MCF 10A (cell line): ENCODE measurements at places on chromosomes 5 and 9. TPM values are rescaled to one million over a fixed set of nuclear protein-coding genes. Genes with fewer than 3 reads are reported as not detected.

- DNase-seq: no peak
- no peak overlapping the region for H3K4me3 ChIP-seq
- peaks cover 2% of the 10 kb centered on the region for H3K27me3 ChIP-seq
- no peaks in the 10 kb centered on the region for H3K36me3 ChIP-seq
- no peaks in the 10 kb centered on the region for H3K4me1 ChIP-seq
These were observed 123.1 kb downstream of the DMRT2 start for GRCh38 chr9:1173211-1173610.

- no peak for DNase-seq
- H3K4me3 ChIP-seq: no peak overlapping the region
- H3K4me1 ChIP-seq: no peaks in the 10 kb centered on the region
- no peaks in the 10 kb centered on the region for H3K36me3 ChIP-seq
- no peaks in the 10 kb centered on the region for H3K27me3 ChIP-seq
These were observed 15.6 kb downstream of the PITX1 start for GRCh38 chr5:135018457-135018856.

DNA sequence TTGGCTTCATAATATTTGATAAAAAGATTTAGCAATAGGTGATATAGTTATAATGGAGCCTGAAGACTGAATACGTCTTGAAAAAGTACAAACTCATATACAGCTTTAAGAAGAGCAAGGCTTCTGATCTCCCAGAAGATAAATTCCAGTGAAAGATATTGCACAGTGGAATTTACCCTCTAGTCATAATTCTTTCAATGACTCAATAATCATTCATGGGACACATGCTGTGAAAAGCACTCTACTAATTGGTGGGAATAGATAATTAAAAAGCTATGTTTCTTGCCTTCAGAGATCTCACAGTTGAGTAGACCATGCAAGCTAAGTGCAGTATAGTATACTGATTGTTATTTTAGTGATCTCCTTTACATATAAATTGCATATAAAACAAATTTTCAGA is 538.6 kb upstream of the CYLC2 start:
- no peak overlapping the region for H3K27ac ChIP-seq
- H3K27me3 ChIP-seq: peaks cover 76% of the 10 kb centered on the region
- H3K36me3 ChIP-seq: no peaks in the 10 kb centered on the region
- H3K4me3 ChIP-seq: no peak overlapping the region
- no peak for DNase-seq
- no peaks in the 10 kb centered on the region for H3K4me1 ChIP-seq

- H3K27me3 ChIP-seq: no peaks in the 10 kb centered on the region
- no peaks in the 10 kb centered on the region for H3K36me3 ChIP-seq
- DNase-seq: peak; percentile 85
- peaks cover 26% of the 10 kb centered on the region for H3K4me1 ChIP-seq
These were observed 29.6 kb upstream of the TAF1L start for GRCh38 chr9:32665101-32665500.

GRCh38 chr9:95770653-95771131 is 104.8 kb upstream of the ERCC6L2 start:
- no peak overlapping the region for H3K27ac ChIP-seq
- no peak overlapping the region for H3K4me3 ChIP-seq
- H3K4me1 ChIP-seq: peaks cover 5% of the 10 kb centered on the region
- no peak for DNase-seq
- H3K36me3 ChIP-seq: no peaks in the 10 kb centered on the region
- H3K27me3 ChIP-seq: no peaks in the 10 kb centered on the region

- DNase-seq: no peak
- H3K36me3 ChIP-seq: no peaks in the 10 kb centered on the region
- H3K27ac ChIP-seq: no peak overlapping the region
These were observed 269.0 kb downstream of the GADD45G start for GRCh38 chr9:89873801-89874200.

DNA sequence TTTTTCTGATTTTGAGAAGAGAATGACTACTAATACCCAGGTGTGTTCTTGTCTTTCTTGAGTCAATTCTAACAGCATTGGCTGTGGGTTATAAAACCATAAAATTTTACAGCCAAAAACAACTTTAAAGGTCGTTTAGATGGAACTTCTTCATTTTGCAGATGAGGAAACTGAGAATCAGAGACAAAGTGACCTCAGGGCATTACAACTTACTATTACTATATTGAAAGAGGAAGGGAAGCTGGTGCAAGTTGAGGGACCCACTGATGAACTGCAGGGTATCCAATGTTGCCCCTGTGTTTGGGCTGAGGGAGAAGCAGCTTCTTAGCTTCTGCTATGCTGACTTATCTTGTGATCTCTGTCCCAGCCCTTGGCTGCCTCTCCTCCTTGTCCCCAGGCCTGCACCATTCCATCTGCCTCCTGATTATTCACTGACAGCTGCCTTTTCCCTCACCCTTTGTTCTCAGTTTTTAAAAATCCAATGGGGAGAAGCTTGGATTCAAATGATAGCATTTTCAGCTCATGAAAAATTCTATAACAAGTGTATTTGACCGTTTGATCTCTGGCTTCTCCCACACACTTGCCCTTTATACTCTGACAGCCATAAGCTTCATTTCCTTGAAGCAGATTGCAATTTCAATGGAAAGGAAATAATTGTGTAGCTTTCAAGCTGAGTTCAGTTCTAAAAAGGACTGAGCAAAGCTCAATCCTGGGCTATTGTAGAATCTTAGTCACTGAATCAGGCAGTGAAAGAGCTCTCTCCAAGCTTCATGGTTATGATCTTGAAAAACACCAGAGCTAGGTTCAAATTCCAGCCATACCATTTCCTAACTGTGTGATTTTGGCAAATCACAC is 68.5 kb downstream of the TMC1 start:
- no peak overlapping the region for H3K4me3 ChIP-seq
- H3K36me3 ChIP-seq: peaks cover 5% of the 10 kb centered on the region
- DNase-seq: no peak
- H3K27ac ChIP-seq: no peak overlapping the region

DNA sequence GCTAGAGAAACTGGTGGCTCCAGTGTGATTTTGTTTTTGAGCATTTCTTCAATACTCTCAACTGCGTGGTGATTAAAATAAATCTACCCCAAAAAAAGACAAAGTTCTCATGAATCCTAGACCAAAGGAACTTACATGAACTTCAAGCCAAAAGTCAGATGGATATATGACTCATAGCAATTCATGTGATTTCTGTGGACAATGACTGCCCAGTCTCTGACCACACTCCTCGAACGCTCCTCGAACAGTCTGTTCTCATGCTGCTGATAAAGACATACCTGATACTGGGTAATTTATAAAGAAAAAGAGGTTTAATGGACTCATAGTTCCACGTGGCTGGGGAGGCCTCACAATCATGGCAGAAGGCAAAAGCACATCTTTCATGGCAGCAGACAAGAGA is 46.4 kb upstream of the CEP78 start:
- no peaks in the 10 kb centered on the region for H3K4me1 ChIP-seq
- no peak overlapping the region for H3K27ac ChIP-seq
- H3K36me3 ChIP-seq: no peaks in the 10 kb centered on the region
- H3K4me3 ChIP-seq: no peak overlapping the region
- DNase-seq: no peak

DNA sequence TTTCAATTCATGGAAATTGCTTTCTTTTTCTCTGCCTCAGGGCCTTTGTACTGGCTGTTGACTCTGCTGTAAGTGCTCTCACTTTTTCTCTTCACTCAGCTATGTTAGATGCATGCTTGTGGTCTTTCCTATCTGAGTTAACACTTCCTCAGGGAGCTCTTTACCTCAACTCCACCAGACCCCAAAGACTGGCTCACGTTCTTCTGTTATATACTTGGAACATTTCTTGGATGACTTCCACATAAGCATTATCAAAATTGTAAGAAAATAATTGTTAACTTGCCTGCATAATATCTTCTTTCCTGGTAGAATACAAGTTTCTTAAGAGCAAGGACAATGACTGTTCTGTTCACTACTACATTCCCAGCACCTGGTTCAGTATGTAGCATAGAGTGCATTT is 455.9 kb downstream of the EBF1 start:
- H3K27me3 ChIP-seq: no peaks in the 10 kb centered on the region
- H3K36me3 ChIP-seq: no peaks in the 10 kb centered on the region
- H3K4me1 ChIP-seq: peaks cover 12% of the 10 kb centered on the region
- no peak overlapping the region for H3K27ac ChIP-seq

DNA sequence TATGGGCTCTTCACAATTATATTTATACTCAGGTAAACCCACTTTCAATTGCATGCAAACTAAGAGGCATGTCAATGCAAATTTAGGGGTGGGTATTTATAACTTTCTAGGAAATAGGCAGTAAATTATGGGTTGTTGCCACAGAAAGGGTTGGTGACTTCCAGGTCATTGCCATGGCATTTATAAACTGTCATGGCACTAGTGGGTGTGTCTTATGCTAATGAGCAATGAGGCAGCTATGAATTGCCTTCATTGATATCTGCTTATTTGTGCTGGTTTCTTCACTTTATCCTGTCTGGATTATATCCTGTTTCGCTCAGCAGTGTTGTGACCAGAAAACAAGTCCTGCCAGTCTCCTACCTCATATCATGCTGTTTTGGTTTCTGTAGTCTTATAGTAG is 597.3 kb upstream of the DAB2 start:
- H3K27me3 ChIP-seq: no peaks in the 10 kb centered on the region
- no peak overlapping the region for H3K4me3 ChIP-seq
- peaks cover 7% of the 10 kb centered on the region for H3K4me1 ChIP-seq

- peaks cover 6% of the 10 kb centered on the region for H3K36me3 ChIP-seq
- H3K27ac ChIP-seq: no peak overlapping the region
- peaks cover 22% of the 10 kb centered on the region for H3K4me1 ChIP-seq
These were observed 16.2 kb downstream of the OR2V2 start for GRCh38 chr5:181163487-181164075.

GRCh38 chr9:2967766-2968165 is 123.9 kb upstream of the PUM3 start:
- no peaks in the 10 kb centered on the region for H3K4me1 ChIP-seq
- no peak for DNase-seq
- no peak overlapping the region for H3K27ac ChIP-seq
- H3K27me3 ChIP-seq: no peaks in the 10 kb centered on the region
- no peaks in the 10 kb centered on the region for H3K36me3 ChIP-seq

DNA sequence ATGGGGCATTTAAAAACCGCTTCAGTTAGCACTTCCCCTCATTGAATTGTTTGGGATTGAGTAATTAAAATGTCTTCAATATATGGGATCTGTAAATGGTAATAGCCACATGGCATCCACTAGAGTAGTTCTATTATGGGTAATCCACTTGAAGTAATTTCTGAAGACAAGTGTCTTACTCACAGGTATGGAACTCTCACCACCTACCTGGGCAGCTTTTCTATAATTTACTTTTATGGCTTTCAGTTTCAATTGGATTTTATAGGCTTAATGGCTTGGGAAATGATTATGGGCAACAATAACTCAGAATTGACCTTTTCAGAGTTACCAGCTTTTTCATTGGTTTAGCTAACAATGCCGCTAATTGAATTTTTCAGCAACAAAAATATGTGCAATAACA is 597.9 kb downstream of the PTPRD start:
- no peak for DNase-seq
- no peaks in the 10 kb centered on the region for H3K4me1 ChIP-seq
- peaks cover 54% of the 10 kb centered on the region for H3K27me3 ChIP-seq
- no peaks in the 10 kb centered on the region for H3K36me3 ChIP-seq
- H3K27ac ChIP-seq: no peak overlapping the region
- H3K4me3 ChIP-seq: no peak overlapping the region

DNA sequence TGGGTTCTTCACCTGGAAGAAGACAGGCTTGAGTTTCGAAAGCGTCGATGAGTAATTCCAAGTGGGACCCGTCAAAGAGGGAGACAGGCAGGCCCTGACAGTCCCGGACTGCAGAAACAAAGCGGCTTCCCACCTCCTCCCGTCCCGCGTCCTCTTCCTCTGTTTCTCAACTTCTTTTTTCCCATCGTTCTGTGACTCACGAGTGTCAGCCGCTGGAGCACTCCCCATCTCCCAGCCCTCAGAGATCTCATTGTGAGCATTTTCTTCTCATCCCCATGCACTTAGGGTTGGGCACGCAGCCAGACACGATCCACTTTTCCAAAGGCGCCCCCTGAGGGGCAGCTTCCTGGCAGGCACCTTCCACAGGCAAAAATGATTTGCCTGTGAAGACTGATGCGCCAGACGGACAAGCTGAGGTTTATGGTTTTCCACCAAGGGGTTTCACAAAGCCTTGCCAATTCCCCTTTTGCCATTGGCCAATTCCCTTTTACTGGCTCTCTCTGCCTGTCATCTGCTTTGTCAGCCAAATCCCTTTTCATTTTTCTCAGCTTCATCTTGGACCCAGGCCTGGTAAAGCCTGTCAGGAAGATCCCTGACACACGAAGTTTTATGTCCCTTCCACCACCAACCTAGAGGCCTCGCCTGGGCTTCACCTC is 86.5 kb upstream of the ANKRD55 start:
- DNase-seq: peak; percentile 99
- H3K4me1 ChIP-seq: peaks cover 20% of the 10 kb centered on the region
- H3K4me3 ChIP-seq: peak overlapping the region; percentile 56
- no peaks in the 10 kb centered on the region for H3K27me3 ChIP-seq
- no peaks in the 10 kb centered on the region for H3K36me3 ChIP-seq

GRCh38 chr9:107336718-107337360 is 53.8 kb downstream of the RAD23B start:
- peaks cover 92% of the 10 kb centered on the region for H3K36me3 ChIP-seq
- H3K4me3 ChIP-seq: no peak overlapping the region
- DNase-seq: peak; percentile 65
- H3K4me1 ChIP-seq: peaks cover 22% of the 10 kb centered on the region
- H3K27me3 ChIP-seq: no peaks in the 10 kb centered on the region
- peak overlapping the region; percentile 14 for H3K27ac ChIP-seq

DNA sequence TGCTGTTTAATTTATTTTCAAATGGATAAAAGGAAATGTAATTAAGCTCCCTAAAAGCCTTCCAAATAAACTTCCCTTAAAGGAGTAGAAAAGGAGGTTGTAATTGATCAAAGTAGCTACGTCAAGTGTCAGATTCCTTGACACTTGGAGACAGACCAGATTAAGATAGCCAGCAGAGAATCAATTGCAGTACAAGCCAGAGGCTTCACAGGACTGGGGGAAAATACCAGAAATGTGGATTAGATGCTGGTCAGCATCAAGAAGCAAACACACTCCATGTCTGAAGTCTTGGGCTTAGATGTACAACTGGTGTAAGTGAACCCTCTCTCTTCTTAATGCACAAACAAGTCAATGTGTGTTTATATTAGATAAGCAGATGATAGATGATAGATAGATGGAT is 184.9 kb upstream of the TAS2R1 start:
- H3K4me1 ChIP-seq: no peaks in the 10 kb centered on the region
- H3K36me3 ChIP-seq: no peaks in the 10 kb centered on the region
- H3K4me3 ChIP-seq: no peak overlapping the region
- no peaks in the 10 kb centered on the region for H3K27me3 ChIP-seq

GFPT2 gene
- 8.2 and 15.7 TPM in 2 replicates for total RNA-seq

CSF2 gene
- not detected in 2 replicates for total RNA-seq

FAXDC2 gene
- 0.79 and 2.1 TPM in 2 replicates for total RNA-seq

FCHO2 gene
- 16.9 and 26.3 TPM in 2 replicates for total RNA-seq

SPINK6 gene
- 0.56 and 1.9 TPM in 2 replicates for total RNA-seq

BNC2 gene
- not detected in 2 replicates for total RNA-seq

SH3PXD2B gene
- 34.1 and 42.3 TPM in 2 replicates for total RNA-seq

SLC45A2 gene
- total RNA-seq: not detected in 2 replicates

CDKN2A gene
- not detected in 2 replicates for total RNA-seq

ENHO gene
- total RNA-seq: not detected in 2 replicates

CLIC3 gene
- 1.2 and 4.2 TPM in 2 replicates for total RNA-seq

LCN9 gene
- not detected in 2 replicates for total RNA-seq

ECSCR gene
- total RNA-seq: not detected in 2 replicates
